ENCODE measurements at places on chromosomes 16 and 17. TPM values are rescaled to one million over a fixed set of nuclear protein-coding genes. Genes with fewer than 3 reads are reported as not detected.

Gene UBE2G1
- 27.1 TPM for polyA plus RNA-seq

Gene HAS3
- polyA plus RNA-seq = 2.0 TPM

Gene NAGS
- polyA plus RNA-seq = 0.66 TPM

Gene SLC25A39
- 160 TPM for polyA plus RNA-seq

Gene CASKIN1
- polyA plus RNA-seq = not detected

Gene CAMTA2
- 37.1 TPM for polyA plus RNA-seq

Gene DLX4
- polyA plus RNA-seq = 0.88 TPM

Gene SOCS1
- 29.7 TPM for polyA plus RNA-seq

Gene HEATR9
- polyA plus RNA-seq = 0.09 TPM

Gene ABI3
- polyA plus RNA-seq = 15.6 TPM

Gene DNAI2
- not detected for polyA plus RNA-seq

Gene KRTAP3-1
- not detected for polyA plus RNA-seq
